HepG2 (cell line): ENCODE measurements at places on chromosomes 4 and X.

DNA sequence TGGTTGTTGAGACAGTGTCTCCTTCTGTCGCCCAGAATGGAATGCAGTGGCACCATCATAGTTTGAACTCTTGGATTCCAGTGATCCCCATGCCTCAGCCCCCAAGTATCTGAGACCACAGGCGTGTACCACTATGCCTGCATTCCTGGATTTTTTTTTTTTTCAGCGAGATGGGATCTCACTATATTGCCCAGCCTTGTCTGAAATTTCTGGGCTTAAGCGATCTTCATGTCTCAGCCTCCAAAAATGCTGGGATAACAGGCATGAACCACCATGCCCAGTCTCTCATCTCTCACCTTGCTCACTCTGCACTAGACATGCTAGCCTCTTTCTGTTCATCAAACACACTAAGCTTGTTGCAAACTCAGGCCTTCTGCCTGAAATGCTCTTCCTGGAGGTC lies 104.1 kb downstream of the UBE2K start:
- peak; percentile 30 for DNase-seq

DNA sequence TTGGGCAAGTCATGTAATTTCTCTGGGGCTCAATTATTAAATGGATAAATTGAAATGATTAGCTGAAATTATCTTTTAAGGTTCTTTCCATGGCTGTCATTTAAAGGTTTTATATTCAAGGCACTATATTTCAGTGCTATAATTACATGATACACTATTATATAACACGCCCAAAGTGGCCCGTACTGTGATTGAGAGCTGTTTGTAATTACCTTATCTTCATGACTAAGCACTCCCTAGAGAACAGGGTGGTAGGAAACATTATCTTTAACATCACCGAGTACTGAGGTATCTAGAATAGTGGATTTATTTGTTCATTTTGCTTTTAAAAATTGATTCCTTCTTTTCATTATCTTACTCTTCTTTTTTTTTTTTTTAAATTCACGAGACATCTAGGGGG lies 79.0 kb downstream of the DIAPH2 start:
- no peak for DNase-seq

GRCh38 chrX:46333550-46333949 lies 211.7 kb downstream of the ZNF674 start:
- DNase-seq: no peak

- no peak for DNase-seq
Observed at GRCh38 chr4:149347139-149347538, 468.5 kb downstream of the IQCM start.

GRCh38 chr4:30610361-30610760 lies 109.8 kb upstream of the PCDH7 start:
- no peak for DNase-seq

- no peak for DNase-seq
Observed at GRCh38 chr4:143133977-143134376, 50.7 kb upstream of the USP38 start.

DNA sequence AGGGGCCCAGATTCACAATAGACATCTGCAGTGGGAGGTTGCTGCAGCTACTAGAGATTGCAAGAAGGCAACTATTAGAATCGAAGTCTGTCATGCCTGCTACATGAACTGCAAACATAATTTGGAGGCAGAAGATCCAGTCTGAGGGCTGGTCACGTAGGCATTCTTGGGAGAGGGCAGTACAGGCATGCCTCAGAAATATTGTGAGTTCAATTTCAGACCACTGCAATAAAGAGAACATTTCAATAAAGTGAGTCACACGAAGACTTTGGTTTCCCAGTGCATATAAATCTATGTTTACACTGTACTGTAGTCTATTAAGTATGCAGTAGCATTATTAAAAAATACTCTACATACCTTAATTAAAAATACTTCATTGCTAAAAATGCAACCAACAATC lies 585.8 kb upstream of the FAT1 start:
- DNase-seq: no peak
